KBM-7 (cell line): ENCODE measurements at places on chromosomes 13 and 19.

GRCh38 chr13:84864341-84864740 is 934.9 kb downstream of the SLITRK6 start:
- DNase-seq: no peak

GRCh38 chr19:8461376-8461775 is 16.6 kb downstream of the HNRNPM start:
- no peak for DNase-seq

GRCh38 chr13:34128661-34129060 is 310.7 kb downstream of the RFC3 start:
- DNase-seq: no peak

DNA sequence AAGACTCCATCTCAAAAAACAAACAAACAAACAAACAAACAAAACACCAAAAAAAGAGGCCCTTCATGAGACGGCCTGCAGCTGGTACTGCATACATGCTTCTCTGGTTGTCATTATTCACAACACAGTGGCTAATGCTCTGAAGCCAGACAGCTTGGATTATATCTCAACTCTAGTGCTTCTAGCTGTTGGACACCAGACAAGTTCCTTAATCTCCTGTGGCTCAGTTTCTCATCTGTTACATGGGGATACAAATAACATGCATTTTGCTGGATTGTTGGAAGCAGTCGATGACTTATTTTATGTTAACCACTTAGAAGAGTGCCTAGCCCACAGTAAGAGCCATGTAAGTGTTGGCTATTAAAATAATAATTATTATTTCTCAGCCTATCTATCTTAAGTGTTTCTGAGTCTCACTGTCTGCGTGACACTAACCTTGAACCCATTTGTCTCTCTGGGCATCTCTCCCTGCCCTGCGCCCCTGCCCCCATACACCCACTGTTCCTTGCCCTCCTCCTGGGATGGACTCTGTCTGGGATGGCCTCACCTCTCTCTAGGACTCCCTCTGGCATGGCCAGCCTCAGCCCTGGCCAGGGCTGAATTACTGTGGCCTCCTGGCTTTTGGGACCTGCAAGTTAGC is 3.1 kb upstream of the JUNB start:
- no peak for DNase-seq

DNA sequence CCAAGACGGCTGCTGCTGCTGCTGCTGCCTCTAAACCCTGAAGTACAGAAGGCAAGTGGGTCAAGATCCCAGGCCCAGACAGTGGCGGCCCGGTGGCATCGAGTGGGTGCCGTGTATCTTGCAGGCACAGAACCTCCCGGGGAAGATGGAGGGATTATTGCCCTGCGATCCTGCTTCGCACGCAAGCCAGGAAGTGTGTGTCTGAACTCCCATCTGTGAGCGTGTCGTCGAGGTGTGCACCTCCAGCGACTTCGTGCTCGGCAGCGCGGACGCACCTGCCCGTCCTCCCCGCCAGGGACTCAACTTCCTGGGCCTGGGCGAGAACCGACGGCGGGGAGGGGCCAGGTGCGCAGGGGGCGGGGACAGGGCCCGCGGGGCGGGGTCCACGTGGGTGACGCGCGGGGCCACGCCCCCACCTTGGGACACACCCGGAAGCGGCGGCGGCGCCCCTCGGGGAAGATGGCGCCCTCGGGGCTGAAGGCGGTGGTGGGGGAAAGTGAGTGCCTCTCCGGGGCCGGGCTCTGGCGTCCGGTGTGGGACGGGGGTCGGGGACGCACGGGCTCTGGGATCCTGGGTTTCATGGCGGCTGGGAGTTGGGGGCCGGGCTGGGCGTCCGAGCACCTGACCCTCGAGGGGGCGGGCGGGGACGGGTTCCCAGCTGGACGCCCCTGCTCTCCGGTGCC is at the start of gene STXBP2:
TSS of gene STXBP2 (plus strand) at position 420 of the 683 bp plus-strand sequence. CDS start at position 460, 40 bp downstream.
- DNase-seq: no peak

GRCh38 chr13:111384441-111385182 is 64.2 kb downstream of the TEX29 start:
- DNase-seq: no peak

DNA sequence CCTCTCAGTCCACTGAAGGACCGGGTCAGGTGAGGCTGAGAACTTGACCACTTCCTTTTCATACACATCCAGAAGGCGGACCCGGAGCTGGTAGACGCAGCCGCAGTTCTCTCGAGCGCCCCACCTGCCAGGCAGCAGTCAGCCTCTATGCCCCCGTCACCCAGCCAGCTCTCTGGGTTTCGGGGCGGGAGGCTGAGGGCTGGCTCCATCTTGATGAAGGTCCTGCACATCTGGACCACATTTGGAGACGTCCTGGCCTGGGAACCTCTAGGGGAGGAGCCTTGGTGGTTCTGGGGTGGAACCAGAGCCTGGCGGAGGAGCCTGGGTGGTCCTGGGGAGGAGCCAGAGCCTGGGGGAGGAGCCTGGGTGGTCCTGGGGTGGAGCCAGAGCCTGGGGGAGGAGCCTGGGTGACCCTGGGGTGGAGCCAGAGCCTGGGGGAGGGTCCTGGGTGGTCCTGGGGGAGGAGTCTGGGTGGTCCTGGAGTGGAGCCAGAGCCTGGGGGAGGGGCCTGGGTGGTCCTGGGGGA is 14.3 kb downstream of the MRPS12 start:
- DNase-seq: peak; percentile 42

DNA sequence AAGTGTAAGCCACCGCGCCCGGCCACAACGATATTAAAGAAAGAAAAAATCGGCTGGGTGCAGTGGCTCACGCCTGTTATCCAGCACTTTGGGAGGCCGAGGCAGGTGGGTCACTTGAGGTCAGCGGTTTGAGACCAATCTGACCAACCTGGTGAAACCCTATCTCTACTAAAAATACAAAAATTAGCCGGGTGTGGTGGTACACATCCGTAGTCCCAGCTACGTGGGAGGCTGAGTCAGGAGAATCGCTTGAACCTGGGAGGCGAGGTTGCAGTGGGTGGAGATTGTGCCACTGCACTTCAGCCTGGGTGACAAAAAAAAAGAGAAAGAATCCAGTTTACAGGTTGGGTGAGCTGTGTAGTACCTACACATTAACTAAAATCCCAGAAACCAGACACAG is 99.9 kb upstream of the CACNA1A start:
- DNase-seq: no peak

GRCh38 chr19:43572171-43572588 is 3.1 kb downstream of the XRCC1 start:
- no peak for DNase-seq

- DNase-seq: no peak
Observed at GRCh38 chr13:40564342-40565001, 102.0 kb downstream of the FOXO1 start.

DNA sequence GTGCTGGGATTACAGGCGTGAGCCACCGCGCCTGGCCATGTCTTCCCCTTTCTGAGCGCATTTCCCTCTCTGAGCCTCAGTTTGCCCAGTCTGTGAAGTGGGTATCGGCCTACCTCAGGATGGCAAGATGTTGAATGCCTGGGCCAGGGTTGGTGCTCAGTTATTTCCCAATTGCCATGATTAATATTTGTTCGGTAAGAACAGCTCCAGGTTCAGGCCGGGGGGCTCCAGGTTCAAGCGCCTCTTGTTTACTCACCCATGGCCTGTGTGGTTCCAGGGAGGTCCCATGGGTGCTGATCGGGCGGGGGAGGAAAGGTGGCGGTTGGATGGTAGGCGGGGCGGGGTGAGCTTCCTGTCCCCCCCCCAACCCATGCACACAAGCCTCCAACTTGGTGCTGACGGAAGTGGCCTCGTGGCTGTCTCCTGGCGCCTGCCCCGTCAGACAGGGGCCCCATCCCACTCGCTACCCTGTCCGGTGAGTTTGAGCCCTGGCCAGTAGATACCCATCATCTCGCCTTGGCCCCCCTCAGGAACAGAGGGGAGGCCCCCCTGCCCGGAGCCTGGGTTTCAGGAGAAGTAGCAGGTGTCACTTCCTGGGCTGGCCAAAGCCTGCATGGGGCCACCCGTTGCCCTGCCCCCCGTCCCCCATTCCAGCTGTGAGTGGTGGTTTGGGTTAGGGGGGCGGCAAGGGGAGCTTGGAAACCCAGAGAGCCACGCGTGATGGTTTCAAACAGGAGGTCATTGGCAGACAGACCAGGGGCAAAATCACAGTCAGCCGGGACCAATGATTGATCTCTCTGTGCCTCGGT is at the start of gene FCHO1:
TSS of gene FCHO1 (plus strand) at position 375 of the 809 bp plus-strand sequence. CDS start 3,688 bp downstream, outside the sequence.
- DNase-seq: peak; percentile 65

GRCh38 chr13:30792285-30793000 is 57.1 kb downstream of the ALOX5AP start:
- no peak for DNase-seq

DNA sequence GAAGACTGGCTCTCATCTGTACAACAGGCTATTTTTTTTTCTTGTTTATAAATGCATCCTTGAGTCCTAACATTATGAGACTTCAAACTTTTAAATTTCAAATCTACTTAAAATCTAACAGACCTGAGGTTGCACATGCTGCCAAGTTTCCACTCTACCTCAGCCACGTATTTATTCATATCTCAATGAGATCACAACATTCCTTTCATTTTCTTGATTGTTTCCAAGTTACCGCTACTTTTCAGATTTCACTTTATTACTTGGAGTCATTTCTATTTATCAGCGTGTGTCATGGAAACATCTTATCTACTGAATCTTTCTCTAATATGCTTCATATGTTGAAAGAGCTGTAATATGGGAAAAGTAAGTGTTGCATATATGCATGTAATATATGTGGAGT is 1257.5 kb upstream of the ATXN8OS start:
- DNase-seq: no peak

- DNase-seq: no peak
Observed at GRCh38 chr13:94515374-94515773, 35.9 kb upstream of the DCT start.
